Epithelial cell of proximal tubule (primary cell): ENCODE measurements at places on chromosomes 1 and 21. TPM values are rescaled to one million over a fixed set of nuclear protein-coding genes. Genes with fewer than 3 reads are reported as not detected.

DNA sequence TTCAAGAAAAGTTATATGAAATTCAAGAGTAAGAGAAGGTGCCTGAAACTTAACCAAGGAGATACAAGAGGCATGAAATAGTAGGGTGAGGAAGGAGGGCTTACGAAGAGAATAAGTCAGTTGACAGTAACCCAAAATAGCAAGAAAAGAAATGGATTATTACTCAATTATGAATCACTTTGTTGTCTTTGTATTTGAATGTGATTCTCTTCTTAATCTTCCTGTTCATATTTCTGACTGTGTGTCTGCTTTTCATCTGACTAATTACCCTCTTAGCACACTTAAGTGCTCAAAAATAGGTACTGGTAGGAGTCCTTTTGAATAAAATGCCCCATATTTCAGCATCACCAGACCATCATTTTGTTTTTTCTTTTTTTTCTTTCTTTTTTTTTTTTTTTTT, 39.4 kb downstream of the GLMN start:
- no peak for DNase-seq

- DNase-seq = no peak
Measured at GRCh38 chr1:230864441-230864840, 3.9 kb downstream of the C1orf198 start.

The ZNF684 gene
- total RNA-seq = 3.9 and 4.8 TPM in 2 replicates

DNA sequence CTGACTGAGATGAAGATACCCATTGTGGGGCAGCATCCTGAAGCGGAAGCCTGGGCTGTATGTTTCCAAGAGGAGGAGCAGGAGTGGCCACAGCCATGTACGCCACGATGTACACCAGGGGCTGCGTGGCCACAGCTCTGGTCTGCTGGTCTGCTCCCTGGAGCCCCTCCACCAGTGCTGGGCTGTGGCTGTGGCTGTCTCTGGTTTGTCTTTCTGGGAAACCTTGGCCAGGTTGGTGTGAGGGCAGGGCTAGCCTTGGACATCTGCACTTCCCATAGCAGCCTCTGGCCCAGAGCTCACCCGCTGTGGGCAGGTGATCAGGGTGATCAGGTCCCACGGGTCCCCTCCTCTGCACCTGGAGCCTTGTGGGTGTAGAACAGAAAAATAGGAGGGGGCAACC, 2.6 kb downstream of the MIB2 start:
- no peak for DNase-seq

DNA sequence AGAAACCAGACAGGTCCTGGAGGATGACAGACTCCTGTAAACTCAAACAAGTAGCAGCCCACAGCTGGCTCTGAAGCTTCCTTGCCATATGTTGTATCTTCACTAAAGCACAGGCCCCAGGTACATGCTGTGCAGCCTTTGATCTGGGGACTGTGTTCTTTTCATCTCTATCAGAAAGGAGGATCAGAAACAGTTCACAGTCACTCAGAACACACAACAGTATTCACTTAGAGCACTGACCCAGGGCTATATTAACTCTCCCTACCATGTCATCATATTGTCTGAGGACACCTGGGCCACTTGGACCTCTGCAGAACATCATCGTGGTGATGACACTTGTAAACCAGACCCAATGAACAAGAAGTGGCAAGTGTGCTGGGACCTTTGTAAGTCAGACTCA, 222.0 kb downstream of the SETD4 start:
- no peak for DNase-seq

DNA sequence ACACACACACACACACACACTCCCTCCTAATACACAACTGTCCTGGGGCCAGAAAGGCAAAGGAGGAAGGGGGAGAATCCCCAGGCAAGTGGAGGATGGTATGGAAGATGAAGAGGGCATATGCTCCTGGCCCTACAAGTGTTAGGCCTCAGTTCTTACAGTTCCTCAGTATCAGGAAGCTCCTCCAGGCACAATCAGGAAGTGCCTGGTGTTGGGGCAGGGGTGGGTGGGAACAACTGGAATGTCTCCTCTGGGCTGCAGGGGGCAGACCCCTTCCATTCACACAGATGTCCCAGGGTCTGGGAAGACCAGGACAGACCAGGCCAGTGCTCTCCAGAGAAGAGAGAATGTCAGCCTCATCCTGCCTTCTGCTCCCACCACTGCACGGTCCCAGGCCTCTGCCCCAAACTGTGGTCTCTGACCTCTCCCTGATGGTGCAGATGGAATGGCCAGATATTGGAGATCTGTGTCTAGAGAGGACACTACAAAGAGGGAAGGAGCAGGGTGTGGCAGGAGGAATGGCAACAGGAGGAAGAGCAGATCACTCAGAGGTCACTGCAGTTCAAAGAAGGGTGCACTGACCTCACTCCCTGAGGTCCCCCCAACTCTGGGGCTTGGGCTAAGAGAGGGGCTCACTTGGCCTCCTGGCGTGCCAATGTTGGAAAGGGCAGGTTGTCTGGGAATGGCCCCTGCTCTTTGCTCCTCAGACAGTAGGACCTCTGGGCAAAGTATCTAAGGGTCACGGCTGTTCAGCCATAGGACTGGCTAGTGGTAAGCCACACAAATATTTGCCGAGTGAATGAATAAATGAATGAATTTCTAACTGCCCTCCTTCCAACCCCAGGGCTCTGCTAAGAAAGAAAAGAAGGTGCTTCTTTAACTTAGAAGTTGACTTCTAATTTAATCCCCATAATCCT, 2.5 kb upstream of the DENND2D start:
- DNase-seq = no peak

- no peak for DNase-seq
Measured at GRCh38 chr1:207844371-207844770, 66.6 kb downstream of the CD34 start.

DNA sequence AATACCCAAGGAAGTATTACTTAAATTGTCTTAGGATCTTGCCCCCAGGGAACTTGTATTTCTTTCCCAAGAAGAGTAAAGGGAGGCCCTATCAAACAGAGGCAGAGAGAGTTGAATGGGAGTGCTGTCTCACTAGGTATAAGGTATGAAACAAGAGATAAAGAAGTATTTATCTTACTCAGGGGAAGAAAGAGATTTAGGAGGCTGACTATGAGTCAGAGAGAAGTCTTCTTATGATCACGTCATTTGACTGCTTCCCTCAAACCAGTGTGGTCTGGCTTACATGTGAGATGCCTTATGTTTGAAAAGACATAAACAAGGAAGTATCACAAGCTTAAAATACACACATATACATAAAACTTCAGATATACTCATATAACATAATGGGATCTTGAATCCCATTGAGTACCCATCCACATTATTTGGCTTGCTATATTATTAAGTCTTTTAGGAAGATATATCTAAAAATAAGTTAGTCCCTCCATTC, 29.6 kb downstream of the DUSP10 start:
- no peak for DNase-seq
